ENCODE measurements at places on chromosomes 12 and 14.

GRCh38 chr12:49288412-49288853, 6.5 kb upstream of the PRPH start:
- DNase-seq: peak; percentile 67

DNA sequence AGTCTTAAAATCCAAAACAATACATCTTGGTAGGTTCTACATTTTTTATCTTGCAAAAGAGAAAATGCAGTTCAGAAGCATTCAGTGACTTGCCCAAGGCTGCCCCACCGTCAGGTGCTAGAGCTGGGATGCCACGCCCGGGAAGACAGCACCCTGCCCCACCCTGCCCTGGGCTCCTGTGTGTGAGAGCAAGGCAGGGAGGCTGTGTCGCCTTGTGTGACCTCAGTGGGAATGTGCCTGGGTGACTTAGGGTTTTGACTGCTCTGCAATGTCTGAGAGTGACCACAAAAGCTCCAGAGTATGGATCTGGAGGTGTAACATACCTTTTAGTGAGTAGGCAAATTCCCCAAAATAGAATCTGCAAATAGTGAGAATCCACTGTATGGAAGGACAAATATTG, 60.0 kb downstream of the AACS start:
- DNase-seq: no peak

- DNase-seq: no peak
Observed at GRCh38 chr12:50123203-50123602, 11.2 kb downstream of the COX14 start.

GRCh38 chr12:131445184-131445774, 265.6 kb upstream of the SFSWAP start:
- DNase-seq: no peak

- no peak for DNase-seq
Observed at GRCh38 chr12:12474471-12474928, 88.2 kb downstream of the DUSP16 start.

- DNase-seq: no peak
Observed at GRCh38 chr14:55535516-55536203, 44.3 kb upstream of the KTN1 start.

DNA sequence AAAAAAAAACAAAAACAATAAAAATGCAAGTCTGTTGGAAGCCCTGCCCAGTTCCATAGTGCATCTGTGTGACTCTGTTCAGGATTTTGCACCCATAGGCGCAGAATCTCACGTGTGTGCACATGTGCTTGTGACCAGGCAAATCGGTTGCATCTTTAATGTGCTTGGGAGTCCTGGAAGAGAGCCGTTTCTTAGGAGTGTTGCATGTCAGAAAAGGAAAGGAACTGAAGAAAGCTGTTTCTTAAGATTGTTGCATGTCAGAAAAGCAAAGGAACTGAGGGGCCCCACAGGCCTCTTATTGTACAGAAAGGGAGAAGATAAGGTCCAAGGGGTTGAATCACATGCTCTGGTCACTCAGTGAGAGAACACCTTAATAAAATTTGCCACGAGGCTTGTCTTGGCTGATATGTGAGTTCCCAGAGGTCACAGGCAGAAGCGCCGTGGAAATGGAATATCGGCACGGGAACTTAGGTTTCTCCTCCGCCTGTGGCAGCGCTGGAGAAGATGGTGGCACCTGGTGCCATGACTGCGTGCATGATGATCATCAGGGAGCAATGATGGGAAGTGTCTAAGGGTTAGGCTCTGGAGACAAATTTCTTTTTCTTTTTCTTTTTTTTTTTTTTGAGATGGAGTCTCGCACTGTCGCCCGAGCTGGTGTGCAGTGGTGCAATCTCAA, 90.0 kb downstream of the LRRC74A start:
- no peak for DNase-seq

DNA sequence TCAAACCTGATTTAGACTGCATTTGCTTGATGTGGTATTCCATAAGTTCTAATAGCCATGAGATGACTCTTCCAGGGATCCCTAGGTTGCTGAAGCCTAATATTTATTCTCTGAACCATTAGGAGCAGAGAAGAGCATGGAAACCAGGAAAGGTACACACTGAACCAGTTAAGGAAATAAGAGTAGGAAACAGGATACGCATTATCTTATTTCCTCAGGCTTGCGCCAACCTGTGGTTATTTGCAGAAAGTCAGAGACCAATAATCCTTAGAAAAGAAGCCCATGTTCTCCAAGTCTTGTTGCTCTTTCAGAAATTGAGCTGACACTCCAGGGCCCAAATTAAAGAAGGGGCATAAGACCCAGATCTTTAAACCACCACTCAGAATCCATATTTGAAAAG, 41.8 kb upstream of the SMUG1 start:
- no peak for DNase-seq

DNA sequence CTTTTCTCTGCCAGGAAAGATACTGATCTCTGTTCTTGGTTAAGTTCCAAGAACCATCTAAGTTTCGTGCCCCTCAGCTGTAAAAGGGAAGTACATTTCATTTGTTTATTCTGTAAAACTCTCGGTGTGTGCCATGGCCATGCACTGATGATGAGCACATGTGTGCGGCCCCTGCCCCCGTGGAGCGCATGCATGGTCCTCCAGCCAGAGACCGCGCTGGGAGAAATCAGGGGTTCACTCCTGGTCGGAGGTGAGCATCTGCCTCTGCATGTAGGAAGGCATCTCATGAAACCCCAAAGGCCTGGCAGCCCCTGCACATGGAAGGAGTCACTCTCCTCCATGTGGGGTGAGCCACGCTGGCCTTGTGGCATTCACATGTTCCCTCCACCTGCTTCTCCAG, 102.5 kb upstream of the RTL1 start:
- DNase-seq: no peak

GRCh38 chr12:113611652-113612051, 140.0 kb upstream of the LHX5 start:
- DNase-seq: no peak

- no peak for DNase-seq
Observed at GRCh38 chr12:43812926-43813325, 6.8 kb upstream of the TWF1 start.

DNA sequence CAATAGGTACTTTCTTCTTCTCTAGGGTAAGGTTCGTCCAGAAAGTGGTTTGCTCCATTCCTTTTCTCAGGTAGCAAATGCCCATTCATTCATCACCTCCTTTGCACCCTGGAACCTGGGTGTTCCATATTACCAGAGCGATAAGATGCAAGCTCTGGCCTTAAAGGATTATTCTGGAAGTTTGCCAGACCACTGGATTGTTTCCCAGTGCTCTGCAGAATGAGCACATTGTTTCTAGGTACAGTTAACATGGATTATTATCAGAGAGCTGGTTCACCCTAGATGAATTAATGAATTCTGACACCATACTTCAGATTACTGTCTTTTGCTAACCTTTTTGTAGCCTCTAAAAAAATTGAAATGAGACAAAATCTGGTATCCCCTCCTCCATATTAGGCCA, 170.9 kb upstream of the BMP4 start:
- no peak for DNase-seq

DNA sequence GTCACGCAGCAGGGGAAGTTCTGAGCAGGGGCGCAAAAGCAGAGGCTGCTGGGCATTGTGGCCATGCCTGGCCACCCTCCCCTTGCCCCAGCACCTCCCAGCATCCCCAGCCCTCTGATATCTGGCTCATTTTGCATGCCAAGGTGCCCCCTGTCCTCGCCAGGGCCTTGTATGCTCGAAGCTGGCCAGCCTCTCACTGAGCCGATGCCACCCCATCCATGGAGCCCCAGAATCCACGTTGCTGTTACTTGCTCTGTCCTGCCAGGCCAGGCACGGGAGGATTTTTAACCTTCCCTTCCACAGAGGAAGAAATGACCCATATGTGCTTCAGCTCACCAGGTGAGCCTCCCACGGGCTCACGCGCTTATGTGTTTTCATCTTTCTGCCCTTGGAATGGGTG, 413.4 kb downstream of the BCL11B start:
- no peak for DNase-seq

DNA sequence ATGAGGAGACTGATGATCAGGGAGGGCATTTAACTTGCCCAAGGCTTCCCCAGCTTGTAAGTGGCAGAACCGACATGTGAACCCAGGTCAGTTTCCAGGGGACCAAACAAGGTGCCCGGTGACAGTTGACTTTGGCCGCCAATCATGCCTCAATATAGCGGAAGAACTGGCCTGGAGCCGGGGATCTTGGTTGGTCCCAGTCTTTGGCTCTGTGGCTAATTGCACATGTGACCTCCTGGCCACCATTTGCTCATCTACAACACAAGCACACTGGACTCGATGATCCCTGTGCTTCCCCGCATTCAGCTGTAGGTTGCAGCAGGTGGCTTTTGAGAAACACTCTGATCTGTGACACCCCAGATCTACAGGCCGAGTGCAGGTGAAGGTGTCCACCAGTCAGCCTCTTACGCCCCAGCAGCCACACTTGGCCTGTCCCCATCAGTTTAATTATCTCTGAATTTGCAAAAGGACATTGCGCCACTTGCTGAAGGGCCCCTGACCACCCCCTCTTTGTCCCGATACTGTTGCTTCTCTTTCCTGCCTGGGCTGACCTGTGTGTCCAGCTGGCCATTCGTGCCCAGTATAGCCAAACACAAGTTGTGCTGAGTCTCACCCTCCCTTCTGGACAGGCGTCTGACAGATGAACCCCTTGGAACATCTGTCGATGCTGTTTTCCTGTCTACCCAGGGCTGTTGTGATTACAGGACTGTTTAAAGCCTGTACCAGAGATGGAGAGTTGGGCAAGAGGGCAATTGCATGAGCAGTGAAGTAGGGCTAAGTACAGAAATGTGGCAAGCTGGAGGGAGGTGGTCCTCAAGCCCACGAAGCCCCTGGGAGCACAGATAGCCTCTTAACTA, 14.1 kb downstream of the ACACB start:
- no peak for DNase-seq

GRCh38 chr14:68800390-68800789, 7.5 kb upstream of the ZFP36L1 start:
- no peak for DNase-seq

Data from nephron progenitor cell (in vitro differentiated cells).